ENCODE measurements at places on chromosomes 4 and X.

- no peak for DNase-seq
These were observed 20.4 kb upstream of the FHL1 start for GRCh38 chrX:136126872-136127406.

GRCh38 chr4:133467290-133467947, 318.3 kb downstream of the PCDH10 start:
- no peak for DNase-seq

- no peak for DNase-seq
These were observed 42.0 kb upstream of the RBMXL3 start for GRCh38 chrX:115147220-115147619.

DNA sequence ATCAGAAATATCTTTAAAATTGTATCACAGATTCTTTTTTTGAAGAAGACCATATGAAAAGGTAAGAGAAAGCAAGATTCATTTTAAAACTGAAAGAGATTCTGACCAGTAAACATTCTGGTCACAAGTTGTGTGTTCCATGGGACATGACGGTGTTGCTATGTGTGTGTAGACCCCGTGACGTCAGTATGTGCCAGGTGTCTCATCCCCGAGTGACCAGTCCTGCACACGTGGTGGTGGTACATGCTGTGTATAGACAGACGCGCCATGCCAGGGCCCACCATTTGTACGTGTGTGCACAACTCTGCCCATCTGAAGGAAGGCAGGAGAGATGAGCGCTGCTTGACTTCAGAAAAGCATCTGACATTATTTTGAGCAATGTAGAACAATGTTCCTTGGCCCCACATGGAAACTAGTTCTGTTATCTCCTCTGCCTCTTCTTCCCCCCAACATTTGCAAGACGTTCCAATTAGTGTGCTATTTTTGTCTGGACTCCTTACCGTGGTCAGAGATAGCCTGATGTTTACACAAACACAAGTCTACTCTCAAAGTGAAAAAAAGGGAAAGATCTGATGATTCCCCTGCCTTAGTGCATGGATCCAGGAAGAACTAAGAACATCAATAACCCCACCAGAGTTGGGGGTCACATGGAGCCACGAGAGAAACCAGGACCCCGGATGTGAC, 51.2 kb downstream of the IRF2 start:
- DNase-seq: no peak

DNA sequence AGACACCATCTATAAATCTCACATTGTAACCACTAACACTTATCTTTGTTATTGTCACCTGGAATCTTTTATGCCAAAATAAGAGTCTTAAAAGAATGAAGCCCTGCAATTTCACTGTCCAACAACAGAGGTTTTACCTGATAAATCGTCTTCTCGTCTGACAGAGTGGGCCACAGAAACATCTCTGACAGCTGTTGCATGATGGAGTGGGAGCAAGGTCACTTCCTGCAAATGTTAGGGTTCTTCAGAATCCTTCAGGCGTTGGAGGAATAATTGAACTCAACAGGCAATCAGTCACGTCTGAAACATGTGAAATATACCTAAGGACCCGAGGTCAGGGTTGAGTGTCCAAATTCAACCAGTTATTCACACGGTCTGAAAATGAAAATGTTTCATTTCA, 353.6 kb downstream of the TRIML1 start:
- DNase-seq: no peak

Data from activated T-cell treated with anti-CD3 and anti-CD28 coated beads, Interleukin-2, amount 50 U/mL, for 48 hours (primary cell).